GM10248 (cell line): ENCODE measurements at places on chromosomes 2 and 18.

DNA sequence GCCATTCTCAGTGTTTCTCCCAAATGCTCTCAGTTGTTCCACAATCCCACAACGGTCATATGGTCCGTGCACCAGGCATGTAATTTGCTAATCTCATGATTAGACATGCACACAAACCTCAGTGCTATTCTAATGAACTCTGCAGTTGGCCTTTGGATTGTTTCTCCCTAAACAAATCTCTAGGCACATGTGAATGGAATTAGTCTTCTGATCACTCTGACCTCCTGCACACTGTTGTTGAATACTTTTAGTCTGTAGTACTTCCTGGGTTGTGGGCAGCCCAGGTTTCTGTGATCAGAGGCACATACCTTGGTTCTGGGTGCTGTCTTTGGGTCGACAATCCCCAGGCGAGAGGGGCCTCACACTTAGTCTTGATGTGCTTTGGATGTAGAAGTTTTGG is 498.7 kb upstream of the SPRED2 start:
- DNase-seq, result no peak

DNA sequence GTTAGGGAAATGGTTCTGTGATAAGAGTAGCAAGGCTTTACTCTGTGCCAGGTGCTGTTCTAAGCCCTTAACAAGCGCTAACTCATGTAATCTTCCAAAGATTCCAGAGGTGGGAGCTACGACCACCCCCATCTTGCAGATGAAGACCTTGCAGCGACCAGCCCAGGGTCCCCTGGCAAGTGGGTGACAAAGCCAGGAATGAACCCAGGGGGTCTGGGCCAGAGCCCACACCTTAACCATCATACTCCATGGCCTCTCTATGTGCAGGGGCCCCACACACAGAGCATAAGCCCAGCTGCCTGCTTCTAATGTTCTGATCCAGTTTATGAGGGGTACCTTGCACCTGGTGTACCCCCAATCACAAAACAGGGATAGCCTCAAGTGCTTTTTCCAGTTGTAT is 105.3 kb downstream of the ZBTB7C start:
- no peak for DNase-seq

DNA sequence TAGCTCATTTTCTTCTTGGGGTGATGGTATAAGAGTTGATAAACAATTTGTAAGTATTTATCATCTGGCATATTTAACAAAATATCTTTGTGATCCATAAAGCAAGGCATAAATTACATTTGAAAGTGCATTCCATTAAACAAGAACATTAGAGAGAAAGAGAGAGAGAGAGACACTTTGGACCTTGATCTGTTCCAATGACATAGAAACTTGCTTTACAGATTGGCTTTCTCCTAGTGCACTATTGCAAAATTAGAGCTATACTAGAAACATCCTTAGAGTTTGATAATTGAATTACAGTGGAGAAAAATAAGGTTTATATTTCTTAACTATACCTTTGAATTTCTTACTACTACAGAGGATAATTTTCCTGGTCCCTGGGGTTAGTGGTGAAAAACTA is 5.7 kb upstream of the ACADL start:
- DNase-seq, result no peak

DNA sequence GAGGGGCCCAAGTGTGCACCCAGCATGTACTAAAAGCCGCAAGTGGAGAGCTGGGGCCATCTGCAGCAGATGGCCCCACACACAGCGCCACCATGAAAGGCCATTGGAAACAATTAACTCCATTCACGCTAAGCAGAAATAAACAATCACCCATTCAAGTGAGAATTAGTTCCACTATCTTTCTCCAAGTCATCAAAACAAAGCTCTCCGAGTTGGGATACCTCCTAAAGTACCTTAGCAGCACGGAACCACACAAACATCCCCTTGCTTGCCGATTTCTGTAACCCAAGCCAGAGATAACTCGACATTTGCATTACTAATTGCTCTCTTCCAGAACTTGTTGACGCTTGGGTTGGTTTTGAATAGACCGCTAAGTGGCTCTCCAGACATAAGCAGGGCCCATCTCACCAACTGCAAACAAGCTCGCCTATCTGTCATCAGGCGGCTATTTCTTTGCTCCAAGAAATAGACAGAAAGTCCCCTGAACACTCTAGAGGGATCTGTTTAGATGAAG is 840.6 kb upstream of the SALL3 start:
- DNase-seq, result no peak

- no peak for DNase-seq
These were observed 103.5 kb downstream of the CPO start for GRCh38 chr2:207042841-207043240.
